Fibroblast of the conjunctiva (primary cell): ENCODE measurements at places on chromosomes 3 and 15.

DNA sequence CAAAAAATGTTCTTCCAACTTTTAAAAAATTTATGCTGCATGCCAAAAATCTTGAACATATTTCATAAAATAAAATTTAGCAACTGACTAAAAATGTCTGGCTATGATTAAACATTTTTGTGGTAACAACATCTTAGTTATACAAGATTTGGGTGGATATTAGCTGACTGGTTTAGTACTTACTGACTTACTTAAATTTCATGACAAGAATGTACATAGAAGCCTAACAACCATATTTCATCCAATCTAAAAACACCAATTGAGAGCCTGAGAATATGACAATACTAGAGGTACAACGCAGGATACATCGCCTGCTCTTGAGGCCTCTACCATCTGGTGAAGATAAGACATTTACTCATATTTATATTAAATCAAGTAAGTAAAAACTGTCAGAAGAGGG, 34.6 kb downstream of the GNB4 start:
- no peak for DNase-seq

DNA sequence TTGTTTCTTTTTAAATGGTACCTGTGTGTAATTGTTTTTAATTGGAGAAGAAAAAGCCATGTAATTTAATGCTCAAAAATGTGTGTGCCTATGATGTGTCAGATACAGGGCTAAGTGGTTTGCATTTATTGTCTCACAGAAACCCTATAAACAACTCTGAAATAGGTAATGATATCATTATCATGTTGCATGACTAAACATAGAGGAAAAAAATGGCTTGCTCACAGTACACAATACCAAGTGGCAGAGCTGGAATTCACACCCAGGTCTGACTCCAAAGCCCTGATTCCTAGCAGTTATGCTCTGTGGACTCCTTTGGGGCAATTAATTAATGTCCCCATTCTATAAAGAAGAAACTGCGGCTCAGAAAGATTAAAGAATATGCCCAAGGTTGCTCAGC, 237.4 kb upstream of the TRIM42 start:
- no peak for DNase-seq

DNA sequence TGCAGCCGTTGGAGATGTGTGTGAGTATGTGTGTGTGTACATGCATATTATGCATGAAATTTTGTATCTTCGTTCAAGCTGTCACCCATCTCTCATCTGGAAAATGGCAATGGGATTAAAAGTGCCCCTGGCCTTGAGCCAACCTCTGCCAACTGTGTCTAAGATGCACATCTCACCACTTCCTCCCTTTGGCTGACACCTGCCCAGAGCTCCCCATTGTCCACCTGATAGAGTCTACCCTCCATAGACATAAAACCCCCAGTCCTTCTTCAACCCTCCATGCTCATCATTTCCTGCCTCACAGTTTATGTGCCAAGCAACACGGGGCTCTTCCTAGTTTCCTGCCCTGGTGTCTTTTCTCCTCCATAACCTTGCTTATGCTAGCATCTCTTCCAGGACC, 187.5 kb upstream of the HES1 start:
- DNase-seq = no peak

DNA sequence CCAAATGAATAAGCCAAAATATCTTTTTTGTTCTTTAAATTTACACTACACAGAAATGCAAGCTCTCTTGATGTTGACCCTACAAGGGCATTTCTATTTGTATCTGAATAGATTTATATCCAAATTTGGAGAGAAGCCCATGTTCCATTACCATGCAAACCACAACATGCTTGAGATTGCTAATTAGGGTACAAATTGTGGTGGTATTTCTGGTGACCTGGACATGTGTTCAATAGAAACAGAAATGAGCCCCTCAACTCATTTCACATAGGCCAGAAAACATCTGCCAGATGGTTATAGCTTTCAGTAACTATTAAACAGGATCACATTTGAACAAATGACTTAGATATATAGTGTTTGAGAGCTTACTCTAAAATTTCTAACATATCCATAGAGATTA, 23.5 kb upstream of the PLSCR5 start:
- no peak for DNase-seq

DNA sequence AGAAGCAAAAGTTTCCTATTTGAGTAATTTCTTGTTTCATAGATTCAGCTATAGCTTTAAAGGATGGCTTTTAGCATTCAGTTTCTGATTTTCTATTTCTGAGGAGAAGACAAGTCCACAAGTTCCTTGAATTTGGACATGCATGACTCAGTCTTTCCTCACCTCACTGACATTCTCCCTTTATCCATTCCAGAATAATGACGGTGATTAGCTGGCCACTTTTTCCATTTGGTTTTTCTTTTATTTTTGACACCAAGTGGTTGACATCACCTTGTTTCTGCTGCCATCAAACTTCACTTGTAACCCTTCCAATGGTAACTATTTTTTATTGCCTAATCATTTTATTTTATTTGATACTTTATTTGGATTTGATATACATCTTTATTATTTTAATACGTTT, 404.4 kb upstream of the KCNMB2 start:
- no peak for DNase-seq

DNA sequence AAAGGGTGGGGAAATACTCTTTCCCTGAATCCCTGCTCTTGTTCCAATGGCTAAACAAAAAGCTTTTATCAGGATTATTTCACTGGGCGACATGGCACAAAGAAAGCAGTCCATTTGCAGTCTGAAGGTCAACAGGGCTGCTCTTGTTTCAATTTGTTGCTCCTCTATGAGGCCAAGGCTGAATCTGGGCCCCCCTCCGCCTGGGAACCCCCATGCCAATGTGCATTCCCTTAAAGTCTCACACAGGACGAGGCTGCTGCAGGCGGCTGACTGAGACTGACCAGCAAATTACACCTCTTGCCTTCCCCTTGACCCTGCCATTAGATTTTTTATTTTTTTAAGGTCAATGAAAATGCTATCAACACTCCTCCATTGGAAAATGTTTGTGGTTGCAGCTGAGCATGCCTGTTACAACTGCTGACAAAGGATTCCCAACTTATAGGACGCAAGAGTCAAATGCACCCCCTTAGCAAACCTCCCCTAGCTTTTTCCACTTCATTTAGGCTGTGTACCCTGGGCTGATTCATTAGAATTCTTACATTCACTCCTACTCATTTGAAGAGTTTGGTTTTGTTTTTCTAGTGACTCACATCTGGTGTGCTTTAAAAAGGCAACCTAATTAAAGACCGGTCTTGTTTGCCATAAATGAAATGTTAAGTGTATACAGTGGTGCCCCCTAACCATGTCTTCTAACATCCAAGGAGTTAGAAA, 60.8 kb upstream of the ARHGEF3 start:
- DNase-seq = peak; percentile 8

DNA sequence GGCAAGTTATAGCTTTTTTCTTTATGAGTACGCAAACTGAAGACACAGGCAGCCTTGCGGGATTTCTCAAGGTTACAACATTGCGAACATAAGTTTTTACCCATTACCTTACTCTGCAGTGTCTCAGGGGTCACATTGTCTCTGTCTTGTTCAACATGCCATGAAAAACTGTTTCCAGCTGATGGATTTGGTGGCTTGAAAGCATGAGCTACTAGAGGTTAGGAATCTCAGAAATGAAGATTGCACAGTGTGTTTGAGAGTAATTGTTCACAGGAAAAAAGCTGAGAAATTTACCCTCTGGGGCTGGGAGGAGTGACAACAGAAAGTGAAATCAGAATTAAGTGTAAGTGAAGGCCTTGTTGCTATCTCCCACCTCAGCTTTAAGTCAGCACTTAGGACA, 568.6 kb downstream of the TAFA4 start:
- no peak for DNase-seq

DNA sequence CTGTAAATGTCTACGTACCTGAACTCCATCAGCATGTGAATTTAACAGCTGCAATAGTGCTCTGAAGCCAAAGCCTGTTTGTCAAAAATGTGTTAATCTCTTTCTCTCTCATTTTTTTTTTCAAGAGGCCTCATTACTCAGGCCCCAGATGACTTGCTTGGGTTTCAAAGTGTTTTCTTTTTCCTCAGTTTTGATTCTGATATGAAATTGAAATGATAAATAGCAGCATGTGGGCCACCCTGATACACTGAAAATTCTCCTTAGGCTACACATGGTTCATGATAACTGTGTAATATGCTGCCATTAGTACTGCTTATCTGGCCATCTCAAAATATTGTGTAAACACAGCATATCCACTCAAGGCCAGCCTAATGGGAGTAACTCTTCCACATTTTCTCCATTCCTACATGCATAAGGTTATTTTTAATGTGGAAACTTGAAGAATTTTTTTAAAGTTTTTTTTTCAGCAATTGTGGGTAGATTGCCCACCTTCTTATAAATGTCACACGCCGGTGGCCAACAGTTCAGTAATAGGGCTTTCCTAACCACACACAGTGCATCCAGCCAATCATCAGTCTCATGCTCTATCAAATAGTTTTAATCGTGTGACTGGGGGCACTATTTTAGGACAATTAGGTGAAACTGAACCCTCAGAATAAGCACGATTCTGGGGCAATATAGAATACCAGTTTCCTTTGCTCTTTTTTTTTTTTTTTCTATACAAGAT, 13.1 kb upstream of the DENND4A start:
- DNase-seq = no peak

GRCh38 chr15:32642667-32643435, 1.3 kb downstream of the SCG5 start:
- DNase-seq = no peak

GRCh38 chr3:69201658-69202057, 79.3 kb upstream of the LMOD3 start:
- DNase-seq = no peak

GRCh38 chr3:69235882-69236281, 113.5 kb upstream of the LMOD3 start:
- DNase-seq = no peak

- DNase-seq = no peak
Observed at GRCh38 chr3:179842061-179842460, 189.2 kb downstream of the USP13 start.

DNA sequence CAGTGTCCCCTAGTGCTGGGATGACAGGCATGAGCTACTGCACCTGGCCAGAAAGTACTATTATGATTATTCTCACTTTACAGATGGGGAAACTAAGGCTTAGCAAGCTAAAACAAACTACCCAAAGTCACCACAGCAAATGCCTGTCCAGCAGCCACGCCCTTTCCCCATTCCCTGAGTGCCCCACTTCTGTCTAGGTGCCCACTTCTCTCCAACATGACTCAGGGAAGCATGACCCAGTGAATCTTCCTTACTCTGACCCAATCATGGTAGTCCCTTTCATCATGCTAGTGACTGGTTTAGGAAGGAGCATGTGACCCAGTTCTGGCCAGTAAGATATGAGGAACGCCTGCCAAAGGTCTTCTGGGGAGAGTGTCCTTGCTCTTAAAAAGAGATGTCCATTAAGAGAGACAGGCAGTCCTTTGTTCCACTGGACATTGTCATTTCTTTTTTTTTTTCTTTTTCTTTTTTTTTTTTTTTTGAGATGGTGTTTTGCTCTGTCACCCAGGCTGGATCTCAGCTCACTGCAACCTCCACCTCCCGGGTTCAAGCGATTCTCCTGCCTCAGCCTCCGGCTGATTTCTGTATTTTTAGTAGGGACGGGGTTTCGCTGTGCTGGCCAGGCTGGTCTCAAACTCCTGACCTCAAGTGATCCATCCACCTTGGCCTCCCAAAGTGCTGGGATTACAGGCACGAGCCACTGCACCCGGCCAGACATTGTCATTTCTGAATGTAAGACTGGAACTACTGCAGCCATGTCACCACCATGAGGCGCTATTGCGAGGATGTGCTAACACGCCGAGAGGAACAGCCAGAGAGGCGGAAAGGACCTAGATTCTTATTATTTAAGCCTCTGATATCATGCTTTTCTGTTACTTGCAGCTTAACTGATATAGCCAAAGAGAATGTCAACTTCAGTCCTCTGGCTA, 19.8 kb downstream of the MEGF11 start:
- DNase-seq = peak; percentile 40

DNA sequence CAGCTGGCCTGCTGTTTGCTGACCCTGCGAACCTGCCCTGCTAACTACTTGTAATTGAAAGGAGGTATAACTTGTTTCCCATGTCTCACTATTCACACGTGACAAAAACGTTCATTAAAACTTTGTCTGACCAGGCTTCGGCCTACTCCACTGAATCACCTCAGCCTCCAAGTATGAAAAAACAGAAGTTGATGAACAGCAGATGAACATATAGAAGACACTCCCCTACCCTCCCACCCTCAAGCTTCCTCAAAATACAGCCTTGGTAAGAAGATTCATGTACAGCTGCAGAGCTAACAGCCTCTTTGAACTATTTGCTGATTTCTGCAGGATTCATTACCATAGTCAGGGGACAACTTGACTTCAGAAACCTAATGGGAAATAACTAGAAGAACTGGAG, 10.7 kb downstream of the RBM15B start:
- DNase-seq = no peak

DNA sequence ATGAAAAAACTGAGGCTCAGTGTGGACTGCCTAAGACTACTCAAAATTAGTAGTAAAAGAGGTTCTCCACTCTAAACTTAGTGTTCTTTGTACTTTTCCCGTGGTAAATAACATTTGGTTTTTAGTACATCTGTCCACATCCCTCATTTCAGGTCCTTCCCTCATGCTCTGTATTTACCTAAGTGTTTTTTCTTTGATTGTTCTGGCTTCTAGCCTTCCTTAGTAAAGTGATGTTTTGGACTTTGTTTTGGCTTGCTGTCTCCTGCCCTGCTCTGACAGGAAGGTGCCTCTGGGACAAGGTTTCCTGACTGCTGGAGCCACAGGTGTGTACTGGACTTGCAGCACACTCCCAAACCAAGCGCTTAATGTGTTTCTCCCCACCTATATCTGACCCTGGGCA, 29.9 kb upstream of the ALDH1A2 start:
- no peak for DNase-seq

- no peak for DNase-seq
Observed at GRCh38 chr3:38454884-38455638, 1.4 kb downstream of the ACVR2B start.

DNA sequence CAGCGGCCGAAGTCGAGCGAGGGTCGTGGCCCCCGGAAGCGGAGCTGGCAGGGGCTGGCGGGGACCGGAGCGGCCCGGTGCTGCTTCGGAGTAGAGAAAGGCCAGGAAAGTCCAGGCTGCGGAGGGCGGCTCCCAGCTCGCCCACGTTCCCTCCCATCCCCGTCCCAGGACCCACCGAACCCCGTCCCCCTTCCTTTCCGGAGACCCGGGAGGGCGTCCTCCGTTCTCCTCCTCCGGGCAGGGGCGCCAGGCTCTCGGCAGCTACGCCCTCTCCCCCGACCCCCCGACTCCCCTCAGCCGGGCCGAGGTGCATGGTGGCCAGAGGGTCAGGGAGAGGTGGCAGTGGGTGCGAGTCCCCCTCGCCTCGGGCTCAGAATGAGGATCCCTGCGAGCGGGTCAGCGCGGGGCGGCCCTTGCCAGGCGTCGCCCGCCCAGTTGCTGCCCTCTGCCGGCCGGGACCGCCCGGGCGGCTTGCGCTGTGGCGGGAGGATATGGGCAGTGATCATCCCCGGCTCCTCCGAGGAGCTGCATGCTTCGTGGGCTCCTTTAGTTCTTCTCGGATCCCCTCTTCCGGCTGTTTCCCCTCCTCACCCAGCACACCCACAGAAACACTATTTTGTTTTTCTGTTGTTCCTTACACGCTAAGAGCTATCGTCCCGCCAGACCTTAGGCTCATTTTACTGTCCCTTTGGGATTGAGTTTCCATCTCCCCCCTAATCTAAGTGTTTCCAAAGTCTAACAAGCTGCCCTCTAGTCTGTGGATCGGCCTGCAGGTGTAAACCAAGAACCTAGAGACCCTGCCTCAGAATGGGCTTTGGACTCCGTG, 744 bp upstream of the ALDH1A2 start:
- DNase-seq = peak; percentile 16

GRCh38 chr15:55407498-55408011, 604 bp downstream of the CCPG1 start:
- peak; percentile 12 for DNase-seq

GRCh38 chr3:8619548-8619947, 25.1 kb downstream of the SSUH2 start:
- DNase-seq = no peak
